ENCODE measurements at places on chromosomes 3 and 15.

DNA sequence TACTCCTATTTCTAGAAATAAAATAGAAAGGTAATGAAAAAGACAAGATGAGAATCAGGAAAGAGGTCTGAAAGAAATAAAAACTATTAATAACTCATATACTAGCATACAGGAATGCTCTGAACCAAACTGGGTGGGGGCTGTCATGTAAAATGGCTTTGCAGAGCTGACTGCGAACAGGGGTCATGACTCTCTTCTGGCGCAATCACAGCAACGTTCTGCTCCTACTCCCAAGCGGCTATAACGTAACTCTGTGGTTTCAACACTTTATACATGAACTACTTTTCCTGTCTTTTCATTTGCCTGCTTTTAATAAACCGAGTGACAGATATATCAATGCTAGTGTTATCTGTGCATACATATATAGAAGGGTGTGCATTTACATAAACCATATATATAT, 116.7 kb downstream of the DLG1 start:
- DNase-seq: no peak

DNA sequence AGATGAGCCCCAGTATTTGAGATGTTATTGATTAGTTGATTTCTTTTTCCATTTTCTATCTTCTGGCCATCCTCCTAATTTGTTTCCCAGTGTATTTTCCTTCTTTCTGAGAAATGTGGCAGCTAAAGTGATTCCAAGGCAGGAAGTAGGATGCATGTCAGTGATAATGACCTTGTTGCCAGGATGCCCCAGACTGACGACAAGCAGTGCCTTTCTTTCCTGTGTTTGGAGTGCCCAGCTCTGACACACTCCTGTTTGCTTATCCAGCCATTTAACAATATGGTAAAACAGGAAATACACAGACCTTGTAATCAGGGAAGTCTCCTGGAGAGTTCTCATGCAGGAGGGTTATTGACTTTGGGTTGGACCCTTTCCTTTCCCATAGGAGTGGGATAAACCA, 20.4 kb downstream of the TMOD2 start:
- no peak for DNase-seq

DNA sequence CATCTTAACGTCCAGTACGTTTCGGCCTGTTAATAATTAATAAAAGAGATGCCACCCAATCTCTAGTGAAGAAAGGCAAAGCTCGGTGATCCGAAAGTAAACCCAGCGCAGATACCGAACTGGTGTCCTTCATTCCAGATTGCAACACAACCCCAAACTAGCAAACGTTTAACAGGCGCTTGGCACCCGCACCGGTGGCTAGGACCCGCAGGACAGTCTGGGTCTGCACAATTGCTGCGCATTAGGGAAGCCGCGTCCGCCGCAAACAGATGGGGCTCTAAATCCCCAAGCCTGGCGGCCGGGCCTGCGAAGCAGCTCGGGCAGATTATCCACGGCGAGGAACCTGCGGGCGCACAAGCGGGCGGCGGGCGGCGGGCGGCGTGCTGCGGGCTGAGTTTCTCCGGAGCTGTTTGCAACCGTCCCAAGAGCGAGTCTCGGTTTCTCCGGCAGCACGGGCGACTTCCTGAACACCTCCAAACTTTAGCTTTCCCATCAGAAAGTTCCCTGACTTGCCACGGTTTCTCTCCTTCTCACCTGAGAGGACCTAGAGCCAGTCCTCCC, 112.1 kb upstream of the ICE2 start:
- DNase-seq: peak; percentile 84

DNA sequence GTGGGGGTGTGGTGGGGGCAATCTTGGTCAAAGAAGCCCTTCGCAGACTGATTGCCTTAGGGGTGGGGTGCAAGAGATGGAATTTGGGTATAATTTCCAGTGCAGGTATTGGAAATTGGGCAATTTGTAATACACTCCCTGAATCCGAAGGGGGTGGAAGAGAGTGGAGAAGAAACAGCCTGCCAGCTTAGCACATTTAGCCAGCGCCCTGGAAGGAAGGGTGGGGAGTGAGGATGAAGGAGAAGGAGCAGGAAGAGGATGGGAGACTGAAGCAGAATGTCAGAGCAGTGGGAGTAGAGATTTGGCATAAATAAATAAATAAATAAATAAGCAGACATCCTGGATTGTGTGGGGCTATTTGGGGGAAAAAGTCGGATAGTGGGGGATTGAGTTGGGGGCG, 1.6 kb downstream of the GAP43 start:
- DNase-seq: no peak

DNA sequence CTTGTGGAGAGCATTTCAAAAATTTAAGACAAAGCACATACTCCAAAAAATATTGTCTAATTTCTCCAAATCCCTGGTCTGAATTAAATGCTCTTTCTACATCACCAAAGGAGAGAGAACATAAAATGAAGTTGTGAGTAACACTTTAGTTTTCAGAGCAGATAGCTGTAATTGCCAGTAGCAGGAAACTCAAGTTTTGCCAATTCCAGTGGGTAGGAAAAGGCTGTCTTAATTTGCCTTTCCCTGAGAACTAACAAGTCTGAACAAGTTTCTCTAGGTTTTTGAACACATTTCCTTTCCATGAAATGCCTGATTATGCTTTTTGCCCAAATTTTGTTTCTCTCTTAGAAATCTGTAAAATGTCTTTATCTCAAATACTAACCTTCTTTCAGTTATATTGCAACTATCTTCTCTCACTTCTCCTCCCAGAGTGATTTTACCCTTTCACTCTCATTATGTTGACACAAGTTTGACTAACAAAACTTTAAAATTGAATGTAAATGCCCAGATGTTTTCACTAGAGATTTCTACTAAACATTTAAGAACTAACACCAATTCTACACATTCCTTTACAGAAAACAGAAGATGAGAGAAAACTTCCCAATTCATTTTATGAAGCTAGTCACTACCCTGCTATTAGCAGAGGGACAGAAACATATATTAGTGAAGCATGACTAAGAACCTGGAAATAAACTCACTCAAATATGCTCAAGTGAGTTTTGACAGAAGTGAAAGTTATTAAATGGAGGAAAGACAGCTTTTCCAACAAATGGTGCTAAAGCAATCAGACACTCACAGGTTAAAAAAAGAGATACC, 38.4 kb downstream of the RFX7 start:
- no peak for DNase-seq
